CD4-positive, alpha-beta T cell (primary cell): ENCODE measurements at places on chromosomes 7 and 10. TPM values are rescaled to one million over a fixed set of nuclear protein-coding genes. Genes with fewer than 3 reads are reported as not detected.

The INA gene
- total RNA-seq = not detected

The ZNF138 gene
- total RNA-seq = 5.6 TPM

The LRRC18 gene
- total RNA-seq = not detected

The MPP7 gene
- 30.4 TPM for total RNA-seq

The IL6 gene
- total RNA-seq = not detected

The LIPF gene
- total RNA-seq = not detected

The RSPH10B2 gene
- total RNA-seq = not detected

The ADAM22 gene
- 0.64 TPM for total RNA-seq

The C7orf33 gene
- not detected for total RNA-seq

The LRMDA gene
- not detected for total RNA-seq

The FEZF1 gene
- total RNA-seq = not detected

The C10orf105 gene
- 0.25 TPM for total RNA-seq

The KIAA1549 gene
- total RNA-seq = not detected

The NHLRC2 gene
- 4.6 TPM for total RNA-seq

The MYL7 gene
- total RNA-seq = not detected

The LAMB1 gene
- not detected for total RNA-seq

The PLXDC2 gene
- total RNA-seq = 0.61 TPM

The SLC13A1 gene
- not detected for total RNA-seq

The SPAM1 gene
- not detected for total RNA-seq

The TMEM178B gene
- total RNA-seq = not detected

The MYO3A gene
- total RNA-seq = not detected

The NKX1-2 gene
- total RNA-seq = not detected

The GNAT3 gene
- total RNA-seq = not detected

The MACROH2A2 gene
- 2.2 TPM for total RNA-seq

The GIMAP5 gene
- 31.3 TPM for total RNA-seq
